ENCODE measurements at places on chromosomes 5 and 9.

- DNase-seq: peak; percentile 93
Observed at GRCh38 chr5:124162767-124163532, 583.5 kb downstream of the ZNF608 start.

- no peak for DNase-seq
Observed at GRCh38 chr9:32525709-32526030, 326 bp downstream of the RIGI start.

DNA sequence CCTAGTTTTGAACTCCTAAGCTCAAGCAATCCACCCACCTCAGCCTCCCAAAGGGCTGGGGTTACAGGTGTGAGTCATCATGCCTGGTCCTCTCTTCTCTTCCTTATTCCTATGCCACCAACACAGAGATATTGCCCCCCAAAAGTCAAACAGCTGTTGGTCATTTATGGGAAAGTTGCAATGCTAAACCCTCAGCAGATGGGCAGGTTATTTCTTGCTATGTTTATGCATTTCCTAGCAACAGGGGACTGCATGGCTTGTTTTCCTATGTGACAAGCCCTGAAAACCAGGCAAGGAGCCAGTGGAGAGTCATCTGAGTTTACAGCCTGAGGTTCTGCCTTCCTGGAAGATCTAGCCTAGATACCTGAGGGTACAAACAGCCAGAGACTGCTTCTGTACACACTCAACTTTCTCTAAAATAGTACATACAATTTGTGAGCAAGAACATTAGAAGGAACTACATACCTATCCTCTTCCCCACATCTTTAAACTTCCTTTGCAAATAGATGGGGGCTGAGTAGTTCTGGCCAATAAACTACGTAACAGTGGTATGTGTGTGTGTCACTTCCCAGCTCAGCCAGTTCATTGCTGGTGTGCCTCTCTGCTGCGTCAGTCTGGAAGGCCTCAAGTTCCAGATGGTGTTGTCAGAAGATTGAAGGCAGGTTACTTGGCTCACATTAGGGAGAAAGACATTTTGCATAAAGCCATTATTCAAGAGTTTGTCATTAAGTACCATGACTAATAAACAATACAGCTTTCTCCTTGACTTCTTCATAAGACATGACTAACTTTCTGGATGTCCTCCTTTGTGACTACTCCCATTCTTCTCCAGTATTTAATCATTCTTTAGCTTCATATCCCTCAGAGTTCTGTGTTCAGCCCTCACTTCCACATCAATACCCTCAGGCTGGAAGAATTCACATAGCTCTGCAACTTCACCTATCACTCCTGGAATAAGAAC is 65.3 kb downstream of the CSNK1A1 start:
- peak; percentile 84 for DNase-seq

GRCh38 chr5:127685662-127686061 is 17.5 kb upstream of the CCDC192 start:
- DNase-seq: no peak

- no peak for DNase-seq
Observed at GRCh38 chr5:61974680-61975079, 331.3 kb upstream of the KIF2A start.

- no peak for DNase-seq
Observed at GRCh38 chr5:178308541-178309092, 76.0 kb upstream of the PHYKPL start.

GRCh38 chr5:3596261-3596825 is 711 bp downstream of the IRX1 start:
- DNase-seq: no peak

GRCh38 chr9:32705059-32705458 is 69.6 kb upstream of the TAF1L start:
- DNase-seq: peak; percentile 10

DNA sequence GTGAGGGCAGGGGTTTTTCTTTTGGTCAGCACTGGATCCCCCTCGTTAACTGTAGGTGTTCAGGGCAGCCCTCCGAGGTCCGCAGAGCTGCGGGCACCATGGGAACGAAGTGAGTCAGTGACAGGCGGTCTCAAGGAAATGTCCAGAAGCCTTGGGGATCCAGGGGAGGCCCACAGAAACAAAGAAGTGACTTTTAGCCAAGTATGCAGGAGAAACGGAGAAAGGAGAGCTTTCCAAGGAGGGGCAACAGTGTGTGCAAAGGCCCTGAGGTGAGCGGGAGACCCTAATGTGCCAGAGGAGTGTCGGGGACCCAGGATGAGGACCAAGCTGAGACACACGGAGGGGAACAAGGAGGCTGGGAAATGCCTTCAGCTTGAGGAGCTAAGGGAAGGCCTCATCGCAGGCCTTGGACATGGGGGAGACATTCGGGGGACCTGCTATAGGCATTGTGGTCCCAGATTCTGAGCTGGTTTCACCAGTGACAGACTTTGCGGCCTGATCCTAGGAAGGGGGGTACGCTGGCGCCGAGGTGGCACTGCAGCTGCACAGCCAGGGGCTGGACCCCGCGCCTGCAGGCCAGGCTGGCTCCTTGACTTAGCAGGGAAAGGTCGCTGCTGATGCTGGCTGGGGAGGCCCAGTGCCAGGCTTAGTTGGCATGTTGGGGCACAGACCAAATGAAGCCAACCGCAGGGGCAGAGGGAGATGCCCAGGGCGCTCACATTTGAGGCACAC is 3.3 kb downstream of the LTC4S start:
- no peak for DNase-seq

- peak; percentile 58 for DNase-seq
Observed at GRCh38 chr5:67528953-67529352, 332.4 kb upstream of the CD180 start.

DNA sequence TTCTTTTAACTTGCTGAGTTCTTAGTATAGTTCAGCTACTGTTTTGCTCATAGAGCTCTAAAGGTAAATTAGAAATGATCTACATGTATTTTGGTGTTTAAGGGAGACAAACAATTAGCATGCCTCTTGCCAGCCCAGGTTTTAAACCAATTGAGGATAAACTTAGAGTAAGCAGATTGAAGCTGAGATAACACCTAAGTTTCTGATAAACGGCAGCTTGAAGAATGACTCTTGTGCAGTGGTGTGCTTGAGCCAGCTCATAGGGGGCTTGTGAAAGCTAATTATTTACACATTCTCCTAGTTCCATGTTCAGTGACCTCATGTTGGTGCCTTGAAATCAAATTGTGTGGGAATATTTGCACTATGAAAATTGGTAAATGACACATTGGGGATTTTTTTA is 193.0 kb downstream of the PRR16 start:
- DNase-seq: no peak

DNA sequence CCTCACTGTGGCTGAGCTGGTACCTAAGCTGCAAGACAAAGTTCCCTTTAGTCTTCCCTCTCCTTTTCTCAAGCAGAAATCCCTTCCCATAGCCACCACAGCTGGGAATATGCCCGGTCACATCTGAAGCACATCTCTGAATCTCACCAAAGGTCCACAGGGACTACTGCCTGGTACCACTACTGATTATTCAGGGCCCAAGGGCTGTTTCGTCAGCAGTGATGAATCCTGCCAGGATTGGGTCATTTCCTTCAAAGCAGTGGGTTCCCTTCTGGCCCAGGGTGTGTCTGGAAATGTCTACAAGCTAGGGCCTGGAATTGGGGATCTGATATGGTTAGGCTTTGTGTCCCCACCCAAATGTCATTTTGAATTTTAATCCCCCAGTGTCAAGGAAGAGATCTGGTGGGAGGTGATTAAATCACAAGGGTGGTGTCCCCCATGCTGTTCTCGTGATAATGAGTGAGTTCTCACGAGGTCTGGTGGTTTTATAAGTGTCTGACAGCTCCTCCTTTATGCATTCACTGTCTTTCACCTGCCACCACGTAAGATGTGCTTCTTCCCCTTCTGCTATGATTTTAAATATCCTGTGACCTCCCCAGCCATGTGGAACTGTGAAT is 83.2 kb upstream of the FST start:
- no peak for DNase-seq

DNA sequence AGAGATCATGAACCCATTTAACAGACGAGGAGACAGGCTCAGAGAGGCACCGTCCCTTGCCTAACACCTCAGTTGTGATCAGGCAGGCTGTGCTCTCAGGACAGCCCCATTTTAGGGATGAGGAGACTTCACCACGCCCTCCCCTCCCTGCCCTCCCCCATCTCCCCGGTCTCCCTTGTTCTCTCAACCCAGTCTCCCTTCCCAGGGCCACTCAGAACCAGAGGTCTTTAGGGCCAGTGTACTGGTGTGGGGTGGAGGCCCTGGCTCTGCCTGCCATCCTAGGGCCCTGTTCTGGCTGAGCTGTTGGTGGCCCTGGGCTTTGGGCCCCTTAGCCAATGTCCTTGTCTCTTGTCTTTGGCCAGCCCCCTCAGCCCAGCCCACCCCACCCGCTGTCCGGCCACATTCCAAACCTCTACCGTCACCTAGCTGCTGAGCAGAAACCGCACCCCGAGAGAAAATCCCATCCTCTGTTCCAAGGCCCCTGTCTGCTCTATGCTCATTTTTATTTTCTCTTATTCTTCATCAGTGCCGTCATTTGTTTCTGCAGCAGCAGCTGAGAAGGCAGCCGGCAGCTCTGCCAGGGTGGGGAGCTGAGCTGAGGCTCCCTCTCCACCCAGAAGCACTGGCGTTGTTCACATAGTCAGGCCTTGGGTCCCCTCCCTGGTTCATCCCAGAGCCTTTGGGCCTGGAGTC is 33.9 kb downstream of the OLFML2A start:
- no peak for DNase-seq

DNA sequence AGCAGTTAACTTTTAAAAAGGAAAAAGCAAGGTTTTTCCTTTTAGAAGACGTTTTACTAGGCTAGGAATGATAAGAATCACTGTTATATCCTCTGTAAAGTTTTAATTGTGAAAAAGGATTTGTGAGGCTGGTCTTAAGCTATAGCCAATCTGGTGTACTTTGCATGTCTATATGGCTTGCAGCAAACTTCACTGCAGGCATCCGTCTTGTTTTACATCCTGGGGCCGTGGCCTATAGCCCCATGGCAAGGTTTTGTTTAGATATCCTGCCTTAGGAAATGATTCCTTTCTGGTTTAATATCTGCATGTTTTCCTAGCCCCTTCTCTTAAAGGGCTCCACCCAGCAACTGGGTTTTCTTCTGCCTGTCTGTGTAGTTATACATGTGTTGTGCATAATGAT is 272.8 kb downstream of the ICE1 start:
- DNase-seq: no peak

- DNase-seq: peak; percentile 47
Observed at GRCh38 chr5:171633776-171634470, 151.7 kb upstream of the SMIM23 start.

- no peak for DNase-seq
Observed at GRCh38 chr5:127343866-127344265, 53.3 kb downstream of the MEGF10 start.

GRCh38 chr5:57324181-57324580 is 150.3 kb downstream of the GPBP1 start:
- no peak for DNase-seq

DNA sequence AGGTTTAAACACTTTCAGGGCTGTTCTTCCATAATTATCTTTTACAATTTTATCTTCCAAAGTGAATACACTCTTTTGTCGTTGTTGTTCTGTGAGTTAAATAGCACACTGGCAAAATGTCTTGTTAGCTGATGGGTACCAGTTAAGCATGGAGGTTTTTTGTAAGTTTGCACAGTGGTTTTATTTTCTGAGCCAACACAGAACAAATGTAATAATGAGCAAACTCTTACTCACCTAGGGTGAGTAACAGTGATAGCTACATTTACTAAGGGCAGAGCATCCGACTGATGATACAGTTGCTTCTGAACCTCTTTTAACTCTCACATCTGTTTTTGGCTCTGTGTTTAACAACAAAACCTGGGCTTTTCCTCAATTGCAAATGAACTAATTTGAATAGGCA is 103.2 kb downstream of the CTNND2 start:
- DNase-seq: no peak

DNA sequence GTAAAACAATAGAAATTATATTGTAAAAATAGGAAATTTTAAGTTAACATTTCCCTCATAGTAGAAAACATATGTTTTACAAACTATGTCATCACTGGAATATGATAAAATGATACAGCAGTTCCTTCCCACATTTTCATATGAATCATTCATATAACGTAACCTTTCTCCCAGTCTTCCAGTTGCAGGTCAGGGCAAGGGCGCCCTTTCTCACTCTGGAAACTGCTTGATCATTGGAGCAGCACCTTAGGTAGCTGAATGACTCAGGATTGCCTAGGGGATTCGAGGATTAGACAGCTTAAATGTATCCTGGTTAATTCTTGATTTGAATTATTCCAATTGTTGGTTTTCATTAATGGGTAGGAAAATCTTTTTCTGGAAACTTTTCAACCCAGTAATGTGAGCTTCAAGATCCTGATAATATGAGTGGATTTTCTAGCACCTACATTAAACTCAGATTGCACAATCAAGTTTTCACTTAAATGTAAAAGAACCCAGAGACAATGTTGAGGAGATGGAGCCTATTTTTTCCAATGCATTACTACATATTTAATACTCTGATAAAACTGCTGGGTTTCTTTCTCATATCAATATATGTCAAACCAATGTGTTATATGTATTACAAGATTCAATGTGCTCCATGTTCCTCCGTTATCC is 32.6 kb upstream of the ANXA1 start:
- DNase-seq: no peak

DNA sequence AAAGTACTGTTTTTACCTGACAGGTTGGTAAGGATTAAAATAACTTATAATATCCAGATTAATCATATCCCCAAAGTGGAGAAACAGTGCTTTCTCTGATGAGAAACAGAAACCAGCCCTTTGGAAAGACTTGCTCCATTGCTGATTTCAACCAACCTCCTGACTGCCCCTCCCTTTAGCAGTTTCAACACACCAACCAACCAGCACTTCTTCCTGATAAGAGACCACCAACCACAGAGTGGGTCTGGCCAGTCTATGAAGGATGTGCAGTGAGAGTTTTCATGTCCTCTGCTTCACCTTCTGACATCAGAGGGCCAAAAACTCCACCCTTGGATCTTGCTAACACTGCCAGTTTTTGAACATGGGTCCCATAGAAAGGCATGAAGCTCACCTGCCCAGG is 28.1 kb downstream of the RIGI start:
- no peak for DNase-seq

DNA sequence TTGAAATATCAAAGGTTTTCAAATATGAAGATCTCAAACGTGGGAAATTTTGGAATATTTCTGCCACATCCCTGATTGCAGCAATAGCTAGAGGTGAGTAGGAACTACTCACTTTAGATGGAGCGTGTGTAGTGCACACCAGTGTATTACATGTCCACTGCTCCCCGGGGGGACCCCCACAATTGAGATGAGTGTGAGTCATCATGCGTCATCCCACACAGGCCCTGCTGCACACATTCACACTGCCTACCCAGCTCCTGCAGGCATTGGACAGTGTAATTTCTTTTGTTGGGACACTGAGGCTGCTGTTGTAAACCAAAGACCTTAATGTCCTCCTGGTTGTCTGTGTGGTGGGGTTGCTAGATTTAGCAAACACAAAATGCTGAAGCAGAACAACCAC is 280.0 kb downstream of the GAS1 start:
- no peak for DNase-seq

DNA sequence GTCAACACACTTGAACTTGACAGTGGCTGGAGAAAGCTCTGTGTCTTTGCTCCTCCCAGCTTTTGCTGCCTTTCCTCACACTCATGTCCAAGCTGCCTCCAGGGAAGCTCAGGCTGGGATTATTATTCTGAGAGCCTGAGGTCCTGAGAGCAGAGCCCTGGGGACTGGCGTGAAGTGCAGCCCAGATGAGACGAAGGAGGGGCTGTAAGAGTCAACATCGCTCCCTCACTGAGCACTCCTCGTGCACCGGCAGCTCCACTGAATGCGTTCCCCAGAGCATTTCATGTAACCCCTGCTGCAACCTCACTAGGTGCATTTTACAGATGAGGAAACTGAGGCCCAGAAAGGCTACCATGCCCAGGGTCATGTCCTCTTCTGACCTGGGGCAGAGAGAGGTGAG is 63.5 kb upstream of the PHYKPL start:
- no peak for DNase-seq

All from DMS53 (cell line).